ENCODE measurements at places on chromosomes 2 and 18.

- no peak for DNase-seq
Measured at GRCh38 chr2:211900000-211900399, 638.6 kb downstream of the ERBB4 start.

GRCh38 chr18:76495006-76495370 lies at the start of gene ZNF516:
Gene ZNF516, minus strand, starts transcription at chr18:76495242. Its CDS starts 52,188 bp downstream, at chr18:76443054.
- DNase-seq = no peak

- peak; percentile 84 for DNase-seq
Measured at GRCh38 chr2:160570376-160570775, 76.8 kb upstream of the RBMS1 start.

- no peak for DNase-seq
Measured at GRCh38 chr2:150644298-150645067, 157.0 kb upstream of the RND3 start.

- no peak for DNase-seq
Measured at GRCh38 chr2:27013738-27014137, 19.0 kb upstream of the TMEM214 start.

- DNase-seq = no peak
Measured at GRCh38 chr2:237542001-237542704, 24.2 kb upstream of the PRLH start.

- DNase-seq = no peak
Measured at GRCh38 chr18:8450013-8450412, 159.2 kb upstream of the RAB12 start.

DNA sequence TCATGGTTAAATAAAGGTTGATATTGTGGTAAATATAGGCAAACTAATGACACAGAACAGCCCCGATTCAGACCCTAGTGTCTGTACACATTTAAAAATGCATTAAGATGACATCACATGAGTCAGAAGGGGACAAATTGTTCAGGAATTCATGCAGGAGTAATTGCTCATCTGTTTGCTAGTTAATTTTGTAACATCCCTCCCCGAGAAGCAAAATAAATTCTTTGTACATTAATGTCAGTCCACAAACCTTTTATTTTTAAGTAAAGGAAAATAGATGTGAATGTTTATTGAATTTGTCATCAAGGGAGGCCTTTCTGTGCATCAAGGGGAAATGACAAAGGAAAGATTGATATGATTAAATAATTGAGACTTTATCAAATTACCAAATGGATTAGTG lies 69.9 kb downstream of the SH3BP4 start:
- no peak for DNase-seq

DNA sequence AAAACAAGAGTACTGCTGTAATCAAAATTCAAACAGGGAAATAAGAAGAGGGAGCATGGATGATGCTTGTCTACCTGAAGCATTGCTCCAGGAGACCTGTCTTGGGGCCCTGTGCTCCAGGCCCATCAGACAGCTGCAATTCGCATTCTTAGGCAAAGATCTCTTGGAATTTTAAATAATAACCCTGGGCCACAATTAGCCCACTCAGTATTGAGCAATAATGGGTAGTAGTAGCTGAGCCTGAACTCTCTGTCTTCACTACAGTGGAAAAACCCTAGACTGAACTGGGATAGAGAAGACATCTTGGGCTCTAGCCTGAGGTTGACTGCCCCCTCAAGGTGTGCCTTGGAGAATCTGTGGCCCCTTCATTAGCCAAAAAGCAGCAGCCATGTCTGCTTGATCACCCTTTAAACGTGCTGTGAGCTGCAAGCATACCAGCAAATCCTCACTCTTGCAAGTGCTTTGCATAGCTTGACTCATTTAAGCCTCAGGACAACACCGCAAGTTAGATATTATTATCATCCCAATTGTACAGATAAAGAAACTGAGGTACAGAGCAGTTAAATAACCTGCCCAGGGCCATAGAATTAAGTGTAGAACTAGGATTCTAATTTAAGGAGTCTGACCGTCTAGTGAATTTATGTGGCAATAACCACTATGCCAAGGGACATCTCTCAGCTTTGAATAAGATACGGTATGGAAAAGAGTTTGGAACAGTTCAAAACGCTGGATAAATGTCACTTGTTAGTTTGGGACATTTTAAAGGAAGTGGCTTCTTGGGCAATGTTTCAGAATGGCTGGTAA lies 69.0 kb downstream of the DDX1 start:
- DNase-seq = no peak

GRCh38 chr2:110940376-110940910 lies 180.3 kb upstream of the BCL2L11 start:
- no peak for DNase-seq

DNA sequence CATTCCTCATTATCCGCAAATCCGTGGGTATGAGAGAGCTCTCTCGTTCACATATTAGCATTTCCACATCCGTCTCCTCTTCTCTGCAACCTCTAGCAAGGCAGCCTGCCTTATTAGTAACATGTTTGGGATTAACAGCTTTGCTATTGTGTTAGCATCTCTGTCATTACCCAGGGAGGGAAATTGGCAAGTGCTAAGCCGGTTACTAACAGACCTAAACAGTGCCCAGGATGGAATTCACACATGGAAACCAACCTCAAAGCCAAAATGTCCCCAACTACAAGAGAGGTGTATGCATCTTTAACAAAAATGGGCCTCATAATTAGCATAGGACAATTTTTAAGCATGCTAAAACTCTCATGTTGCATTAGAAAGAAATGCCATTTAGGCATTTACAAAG lies 309.0 kb upstream of the MEIS1 start:
- DNase-seq = no peak

- DNase-seq = no peak
Measured at GRCh38 chr18:23106575-23106974, 28.7 kb upstream of the CABLES1 start.

GRCh38 chr2:240200230-240201051 lies 60.0 kb upstream of the OTOS start:
- no peak for DNase-seq

DNA sequence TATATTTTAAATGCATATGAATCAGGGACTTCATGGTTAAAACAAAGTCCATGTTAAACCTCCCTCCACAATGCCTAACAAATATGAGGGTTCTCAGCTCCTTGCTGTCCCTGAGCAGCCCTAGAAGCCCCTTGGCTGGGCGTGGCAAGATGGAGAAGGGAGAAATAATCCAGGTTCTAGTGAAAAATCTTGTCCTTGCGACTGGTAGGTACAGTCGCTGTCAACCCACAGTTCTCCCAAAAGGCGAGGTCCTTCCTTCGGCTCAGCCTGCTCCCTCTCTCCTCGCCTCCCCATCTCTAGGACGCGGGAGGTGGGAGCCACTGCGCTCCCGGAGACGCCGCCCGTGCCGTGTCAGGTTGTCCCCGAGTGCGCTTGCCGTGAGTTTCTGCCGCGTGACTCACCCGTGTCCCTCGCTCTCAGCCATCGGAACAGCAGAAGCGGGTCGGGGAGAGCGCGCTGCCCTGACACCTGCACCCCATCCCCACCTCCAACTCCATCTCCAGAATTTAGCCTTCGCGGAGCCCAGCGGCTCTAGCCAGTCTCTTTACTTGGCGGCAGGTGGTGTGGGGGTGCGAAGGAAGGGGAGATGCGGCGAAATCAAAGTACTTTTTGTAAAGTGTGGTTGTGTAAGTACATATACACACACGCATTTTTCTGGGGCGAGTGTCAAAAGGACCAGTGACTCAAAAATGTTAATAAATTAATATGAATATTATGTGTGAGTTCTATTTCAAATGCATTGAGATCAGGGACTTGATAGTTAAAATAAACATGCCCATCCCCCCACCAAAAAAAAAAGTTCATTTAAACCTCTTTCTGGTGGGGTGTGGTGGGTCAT lies 65.1 kb upstream of the TMEM17 start:
- no peak for DNase-seq

- DNase-seq = no peak
Measured at GRCh38 chr2:101815154-101815553, 117.6 kb downstream of the MAP4K4 start.

DNA sequence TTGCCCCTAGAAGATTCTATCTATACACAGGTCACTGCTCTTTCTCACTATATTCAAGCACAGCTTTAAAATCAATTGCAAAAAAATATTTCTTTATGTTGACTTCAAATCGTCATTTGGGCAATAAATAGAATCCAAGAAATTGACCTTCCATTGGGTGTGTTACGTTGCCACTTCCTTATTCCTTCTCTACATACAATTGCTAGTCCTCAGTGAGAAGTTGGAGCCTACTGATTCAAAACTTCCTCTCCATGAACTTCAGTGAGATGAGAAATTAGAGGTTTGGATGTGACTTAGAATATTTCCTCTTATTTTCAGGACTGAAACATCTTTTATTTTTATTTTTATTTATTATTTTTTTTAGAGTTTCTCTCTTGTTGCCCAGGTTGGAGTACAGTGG lies 40.3 kb downstream of the PMAIP1 start:
- DNase-seq = no peak

DNA sequence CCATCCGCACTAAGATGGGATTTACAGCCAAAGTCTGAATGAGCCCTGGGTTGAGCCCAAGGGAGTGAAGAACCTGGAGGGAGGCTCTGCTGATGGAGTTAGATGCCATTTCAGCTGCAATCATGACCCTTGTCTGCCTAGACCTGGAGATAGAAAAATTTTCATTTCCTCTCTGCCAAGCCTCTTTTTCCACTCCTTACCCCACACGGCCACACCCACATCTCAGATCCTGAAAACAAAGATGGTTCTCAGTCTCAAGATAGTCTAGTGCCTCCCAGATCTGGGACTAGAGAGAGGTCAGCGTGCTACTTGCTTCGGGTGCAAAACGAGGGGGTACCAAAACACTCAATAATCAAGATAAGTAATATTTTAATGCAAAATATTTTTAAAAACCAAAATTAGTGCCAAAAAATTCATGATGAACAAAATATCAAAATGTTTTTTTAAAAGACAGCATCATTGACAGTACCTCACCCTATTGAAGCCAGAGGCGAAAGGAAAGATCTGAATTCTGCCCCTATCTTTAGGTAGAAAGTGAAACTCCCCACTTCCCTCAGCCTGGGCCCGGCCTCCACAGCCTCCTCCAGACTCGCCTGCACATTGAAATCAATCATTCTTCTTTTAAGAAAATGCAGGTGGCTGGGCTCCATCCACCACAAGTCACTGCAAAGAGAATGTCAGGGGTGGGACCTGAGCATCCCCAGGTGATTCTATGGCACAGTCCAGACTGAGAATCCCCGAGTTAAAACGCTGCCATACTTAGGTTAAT lies 57.8 kb upstream of the GPR45 start:
- DNase-seq = no peak

DNA sequence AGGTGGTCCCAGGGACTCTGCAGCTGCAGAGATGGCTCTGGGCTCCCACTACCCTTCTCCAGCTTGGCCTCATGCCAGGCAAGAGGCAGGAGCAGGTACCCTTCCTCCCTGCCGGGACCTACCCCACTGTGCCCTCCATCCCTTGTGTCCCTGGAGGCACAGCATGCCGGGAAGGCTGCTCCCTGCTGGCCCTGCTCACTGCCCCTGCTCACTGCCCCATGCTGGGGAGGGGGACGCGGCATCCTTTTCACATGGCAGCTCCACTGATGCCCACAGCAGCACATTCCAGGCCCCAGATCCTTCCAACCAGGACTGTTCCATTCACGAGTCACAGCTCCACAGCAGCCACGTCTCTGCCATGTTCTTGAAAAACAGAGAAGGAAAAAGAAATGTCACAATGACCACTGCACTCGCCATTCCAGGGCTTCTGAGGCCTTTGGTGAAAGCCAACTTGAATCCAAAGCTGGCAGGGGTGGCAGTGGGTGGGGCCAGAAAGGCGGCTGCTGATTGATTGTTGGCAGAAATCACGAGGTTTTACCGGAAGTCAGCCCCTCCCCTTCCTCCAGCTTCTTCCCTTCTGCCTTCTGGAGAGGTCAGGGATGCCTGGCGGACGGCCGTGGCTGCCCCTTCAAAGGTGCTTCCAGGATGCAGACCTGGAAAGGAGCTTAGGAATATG lies 268.0 kb downstream of the CYP26B1 start:
- no peak for DNase-seq

DNA sequence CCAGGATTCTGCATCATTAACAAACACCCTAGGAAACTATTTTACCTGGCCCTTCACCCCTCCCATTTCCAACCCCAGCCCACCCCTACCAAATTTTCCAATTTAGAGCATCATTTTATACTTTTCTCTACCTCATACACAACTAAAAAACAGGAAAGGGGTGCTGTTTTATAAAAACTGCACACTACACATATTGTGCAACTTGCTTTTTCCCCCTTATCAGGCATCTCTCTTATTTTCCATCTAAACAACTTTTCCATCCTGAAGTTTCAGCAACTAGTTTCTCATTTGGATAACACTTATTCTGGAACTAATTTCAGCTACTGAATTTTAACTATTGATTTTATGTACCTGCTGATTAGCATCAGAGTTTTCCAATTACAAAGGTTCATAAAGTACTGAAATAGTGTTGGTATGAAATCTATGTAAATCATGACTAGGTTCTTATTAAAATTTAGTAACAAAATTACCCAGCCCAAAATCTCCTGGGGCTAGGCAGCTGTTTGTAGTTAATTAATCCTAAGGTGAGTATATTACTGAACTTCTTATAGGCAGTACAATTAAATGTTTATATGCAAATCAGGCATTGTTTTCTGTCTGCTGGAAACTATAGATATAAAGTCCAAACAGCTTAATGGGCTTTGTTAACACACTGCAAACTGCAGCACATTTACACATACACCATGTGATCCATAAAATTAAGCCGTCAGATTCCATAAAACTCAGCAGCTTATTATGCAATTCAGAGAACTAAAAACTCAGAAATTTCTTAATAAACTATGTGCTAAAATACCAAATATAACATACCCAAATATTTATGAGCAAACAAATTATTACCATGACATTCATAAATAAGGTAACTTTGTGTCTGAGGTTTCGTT lies 7.9 kb downstream of the SF3B1 start:
- DNase-seq = no peak

DNA sequence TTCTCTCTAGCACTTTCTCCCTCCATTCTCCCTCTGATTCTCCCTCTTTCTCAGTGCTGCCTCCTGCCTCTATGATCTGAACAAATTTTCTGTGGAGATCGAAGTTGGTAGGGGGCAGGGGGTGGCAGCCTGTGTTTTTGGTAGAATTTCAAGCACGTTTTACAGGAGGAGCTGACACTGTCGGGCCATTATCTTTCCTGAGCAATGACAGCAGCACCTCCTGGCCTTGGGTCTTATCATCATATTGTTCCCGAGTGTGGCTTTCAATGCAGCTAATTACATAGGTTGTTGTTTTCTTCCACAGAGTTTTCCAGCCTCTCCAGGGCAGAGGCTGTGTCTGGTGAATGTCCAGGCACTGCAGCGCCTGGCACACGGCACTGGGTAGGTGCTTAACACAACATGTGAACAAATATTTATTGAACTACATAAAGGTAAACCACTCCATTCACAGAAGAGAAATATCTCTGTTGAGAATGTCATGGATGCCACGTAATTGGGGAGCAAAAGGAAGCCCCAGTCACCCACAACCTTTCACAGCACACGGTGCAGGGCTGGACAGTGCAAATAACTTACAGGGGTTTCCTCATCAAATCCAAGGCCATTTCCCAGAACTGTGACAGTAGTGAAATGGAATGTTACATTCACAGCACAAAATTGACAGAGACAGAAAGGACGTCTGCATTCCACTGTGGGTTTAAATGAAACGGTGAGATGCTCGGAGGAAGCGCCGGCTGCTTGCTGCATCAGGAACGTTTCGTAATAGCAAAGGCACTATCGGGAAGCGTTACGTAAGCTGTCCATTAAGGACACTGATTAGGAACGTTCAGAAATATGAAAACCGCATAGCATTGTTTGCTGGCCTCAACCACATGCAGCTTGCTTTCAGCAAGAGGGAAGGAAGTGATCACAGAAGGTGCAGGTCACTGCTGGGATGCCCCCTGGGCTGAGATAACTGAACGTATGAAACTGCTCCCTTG lies 6.5 kb upstream of the KCNG2 start:
- DNase-seq = peak; percentile 97
